Pons (tissue), 1 donor: ENCODE measurements at places on chromosomes 1 and 21.

- DNase-seq = no peak
Observed at GRCh38 chr1:228402641-228403025, 4.0 kb downstream of the TRIM11 start.

DNA sequence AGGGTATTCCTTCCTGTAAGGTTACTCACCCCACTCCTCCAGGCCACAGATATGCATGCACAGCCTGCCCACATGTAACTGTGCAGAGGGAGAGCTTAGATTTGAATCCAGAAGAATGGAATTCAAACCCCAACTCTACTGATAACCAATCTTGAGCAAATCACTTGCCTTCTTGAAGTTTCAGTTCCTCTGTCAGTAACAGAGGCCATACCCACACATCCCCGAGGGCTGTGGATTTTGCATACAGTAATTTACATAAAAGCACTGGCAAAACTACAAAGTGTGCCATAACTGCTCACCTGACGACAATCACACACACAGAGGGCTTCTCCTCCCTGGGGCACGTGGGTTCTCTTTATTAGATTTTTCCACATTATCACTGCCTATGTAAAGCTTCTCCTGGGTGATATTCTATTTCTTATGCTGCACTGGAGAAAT lies 18.6 kb downstream of the CD247 start:
- no peak for DNase-seq

GRCh38 chr1:235468970-235469369 lies 35.3 kb downstream of the B3GALNT2 start:
- no peak for DNase-seq

- no peak for DNase-seq
Observed at GRCh38 chr1:223834660-223835263, 11.0 kb downstream of the TP53BP2 start.

GRCh38 chr1:162248854-162249535 lies 127.7 kb downstream of the SPATA46 start:
- DNase-seq = peak; percentile 74

DNA sequence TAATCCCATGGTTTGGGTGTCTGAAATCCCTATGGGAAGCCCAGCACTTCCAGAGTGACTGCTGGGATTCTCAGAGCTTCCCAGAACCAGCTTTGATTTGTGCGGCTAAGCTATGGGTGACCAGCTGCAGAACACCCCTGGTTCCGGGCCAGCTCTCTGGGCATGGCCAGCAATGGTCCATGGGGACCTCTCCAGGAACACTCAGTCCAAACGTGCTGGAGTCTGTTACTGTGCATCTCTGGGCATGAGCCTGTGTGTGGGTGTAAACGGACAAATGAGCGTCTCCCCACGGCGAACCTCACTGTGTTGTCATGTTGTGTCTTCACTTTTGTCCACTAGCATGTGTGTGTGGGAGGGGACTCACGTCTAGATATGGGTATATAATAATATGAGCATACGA lies 54.4 kb downstream of the MAB21L3 start:
- no peak for DNase-seq

GRCh38 chr21:32380940-32381339 lies 11.9 kb downstream of the URB1 start:
- no peak for DNase-seq

- DNase-seq = no peak
Observed at GRCh38 chr1:171166361-171166760, 18.7 kb upstream of the FMO2 start.

DNA sequence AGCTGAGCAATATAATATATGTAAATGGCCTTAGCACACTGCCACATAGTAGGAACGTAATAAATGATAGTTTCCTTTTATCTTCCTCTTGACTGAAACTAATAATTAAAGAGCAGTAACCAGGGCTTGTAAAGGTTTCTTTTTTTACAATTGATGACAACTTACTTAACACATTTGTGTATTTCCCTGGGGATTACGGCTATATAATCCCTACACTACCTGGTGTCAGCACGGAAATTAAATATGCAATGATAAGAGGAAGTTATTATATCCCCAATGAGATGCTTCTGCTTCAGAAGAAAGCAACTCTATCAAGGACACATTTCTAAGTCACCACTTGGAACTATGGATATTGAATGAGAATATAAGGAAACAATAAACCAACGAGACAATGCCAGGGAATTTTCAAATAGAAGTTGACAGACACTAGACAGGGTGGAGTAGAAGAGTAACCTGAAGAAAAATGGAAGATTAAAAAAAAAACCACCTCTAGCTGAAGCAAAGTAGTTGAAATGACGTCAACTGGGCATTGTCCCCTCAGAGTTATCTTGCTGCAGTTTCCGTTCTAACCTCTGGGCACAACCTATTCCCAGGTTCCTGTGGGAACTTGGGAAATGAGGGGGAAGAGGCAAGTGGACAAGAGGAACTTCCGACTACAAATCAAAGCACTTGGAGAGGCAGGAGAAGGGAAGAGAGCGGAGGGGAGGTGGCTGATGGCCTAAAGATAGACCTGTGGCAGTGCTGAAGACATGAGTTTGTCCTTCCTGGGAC lies 66.5 kb downstream of the PLPP3 start:
- DNase-seq = no peak

DNA sequence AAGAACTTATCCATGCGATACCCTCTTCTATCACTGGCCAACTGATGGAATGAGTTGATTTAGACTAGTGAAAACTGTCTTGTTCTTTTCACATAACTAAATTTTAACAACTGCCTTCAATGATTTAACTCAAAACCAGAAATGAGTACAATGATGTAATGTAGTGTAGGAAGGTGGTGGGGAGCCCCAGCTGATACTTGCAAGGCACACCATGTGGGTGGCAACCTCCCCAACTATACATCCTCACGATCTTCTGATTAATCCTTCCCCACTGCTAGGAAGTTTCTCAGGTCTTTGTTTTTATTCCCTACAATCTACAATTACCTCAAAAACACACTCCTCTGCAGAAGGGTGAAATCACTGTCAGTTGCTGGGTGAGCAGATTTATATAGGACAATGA lies 100.7 kb downstream of the KCTD3 start:
- no peak for DNase-seq
